Activated CD4-positive, CD25-positive, alpha-beta regulatory T cell (primary cell): ENCODE measurements at places on chromosomes 7 and 10.

DNA sequence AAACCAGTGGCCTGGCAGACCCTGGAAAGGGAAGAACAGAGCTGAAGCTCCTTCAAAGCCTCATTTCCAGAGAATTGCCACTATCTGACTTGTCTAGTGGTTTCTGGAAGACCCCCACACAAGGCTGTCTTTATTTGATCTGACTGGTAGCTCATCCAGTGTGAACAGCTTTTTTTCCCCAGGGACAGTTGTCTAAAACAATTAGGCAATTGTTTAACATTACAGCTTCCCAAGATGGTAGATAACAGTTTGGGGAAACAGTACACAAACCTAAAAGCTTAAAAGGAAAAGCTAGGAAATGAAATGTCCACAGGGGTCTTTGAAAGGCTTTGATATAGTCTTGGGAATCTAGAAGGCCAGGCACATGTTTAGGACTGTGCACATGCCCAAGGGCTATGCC lies 203.4 kb upstream of the CTBP2 start:
- no peak for DNase-seq

- no peak for DNase-seq
Measured at GRCh38 chr7:29322023-29322712, 127.6 kb downstream of the CHN2 start.

GRCh38 chr7:139345042-139345441 lies 3.9 kb downstream of the FMC1 start:
- DNase-seq: no peak

- no peak for DNase-seq
Measured at GRCh38 chr10:77036993-77037734, 600.4 kb downstream of the KCNMA1 start.

- DNase-seq: no peak
Measured at GRCh38 chr7:125675640-125676039, 746.0 kb upstream of the POT1 start.

DNA sequence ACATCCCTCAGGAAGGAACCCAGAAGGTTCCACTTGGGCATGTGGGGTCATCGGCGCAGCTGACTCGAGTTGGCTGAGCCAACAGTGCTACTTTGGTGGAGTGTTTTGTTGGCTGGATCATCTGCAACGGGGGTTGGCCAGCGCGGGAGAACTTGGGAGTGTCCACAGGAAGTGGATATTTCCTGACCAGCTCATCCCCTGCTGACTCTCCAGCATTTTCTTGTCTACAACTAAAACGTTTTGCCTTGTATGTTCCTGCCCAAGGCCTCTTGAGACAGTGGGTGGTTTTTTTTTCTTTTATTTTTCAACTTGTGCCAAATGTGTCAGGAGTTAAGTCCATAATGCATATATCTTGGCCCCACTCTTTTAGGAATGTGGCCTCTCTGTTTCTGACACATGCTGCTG lies 208.6 kb downstream of the ZNF365 start:
- no peak for DNase-seq

DNA sequence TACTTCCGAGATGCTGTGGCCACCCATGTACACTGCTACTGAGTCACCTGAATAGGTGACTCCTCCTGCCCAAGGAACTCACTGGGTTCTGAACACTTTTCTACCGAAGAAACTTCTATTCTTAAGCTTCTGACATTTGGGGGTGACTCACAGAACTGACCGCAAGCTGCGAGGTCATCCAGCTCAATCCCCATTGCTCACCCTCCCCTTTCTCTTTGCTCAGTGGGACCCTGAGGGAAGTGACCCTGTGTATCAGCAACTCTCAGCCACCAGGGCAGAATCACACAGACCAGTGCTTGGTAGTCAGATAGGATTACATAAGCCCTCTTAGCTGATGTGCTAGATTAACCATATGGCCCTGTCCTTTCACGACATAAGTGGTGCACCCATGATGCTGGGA lies 46.3 kb downstream of the INSYN2A start:
- no peak for DNase-seq

- DNase-seq: no peak
Measured at GRCh38 chr7:141674171-141674671, 27.7 kb downstream of the DENND11 start.

DNA sequence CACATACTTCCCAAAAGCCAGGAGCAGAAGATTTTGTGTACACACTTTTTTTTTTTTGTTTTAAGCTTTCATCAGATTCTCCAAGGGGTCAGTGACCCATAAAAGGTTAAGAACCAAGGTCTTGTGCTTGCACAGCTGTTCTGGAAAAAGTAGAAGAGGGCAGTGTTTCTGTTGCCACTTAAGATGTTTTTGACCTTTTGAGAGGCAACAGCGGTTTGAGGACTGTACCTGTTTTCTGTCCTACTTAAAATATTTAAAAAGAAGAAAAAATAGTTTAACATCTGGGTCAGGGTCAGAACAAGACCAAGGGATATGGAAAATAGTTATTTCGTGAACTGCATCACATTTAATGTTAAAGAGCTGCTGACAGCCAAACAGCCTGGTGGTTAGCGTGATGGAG lies 32.9 kb downstream of the AUTS2 start:
- DNase-seq: no peak

GRCh38 chr10:118760265-118760664 lies 5.5 kb upstream of the CACUL1 start:
- DNase-seq: no peak

- no peak for DNase-seq
Measured at GRCh38 chr7:132709971-132710567, 133.8 kb upstream of the PLXNA4 start.

GRCh38 chr10:92045641-92046106 lies 122.1 kb downstream of the BTAF1 start:
- DNase-seq: no peak

GRCh38 chr7:97298561-97298960 lies 181.1 kb downstream of the SDHAF3 start:
- no peak for DNase-seq

DNA sequence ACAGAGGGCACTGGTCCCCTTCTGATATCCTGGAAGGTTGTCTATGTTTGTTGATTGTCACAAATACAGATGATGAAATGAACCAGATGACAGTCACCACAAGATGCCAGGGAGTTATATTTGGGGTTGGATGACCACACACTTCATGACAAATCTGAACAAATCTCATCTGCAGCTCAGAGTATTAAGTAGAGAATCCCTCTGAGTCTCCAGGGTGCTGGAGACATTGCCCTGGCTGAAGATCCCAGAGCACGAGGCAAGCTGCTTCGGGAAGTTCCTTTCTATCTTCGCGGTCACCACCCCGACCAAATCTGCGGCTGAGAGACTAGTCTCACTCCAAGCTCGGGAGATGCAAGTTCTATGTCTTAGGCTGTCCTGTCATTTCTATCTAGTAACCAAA lies 9.0 kb downstream of the DENND2A start:
- DNase-seq: no peak

DNA sequence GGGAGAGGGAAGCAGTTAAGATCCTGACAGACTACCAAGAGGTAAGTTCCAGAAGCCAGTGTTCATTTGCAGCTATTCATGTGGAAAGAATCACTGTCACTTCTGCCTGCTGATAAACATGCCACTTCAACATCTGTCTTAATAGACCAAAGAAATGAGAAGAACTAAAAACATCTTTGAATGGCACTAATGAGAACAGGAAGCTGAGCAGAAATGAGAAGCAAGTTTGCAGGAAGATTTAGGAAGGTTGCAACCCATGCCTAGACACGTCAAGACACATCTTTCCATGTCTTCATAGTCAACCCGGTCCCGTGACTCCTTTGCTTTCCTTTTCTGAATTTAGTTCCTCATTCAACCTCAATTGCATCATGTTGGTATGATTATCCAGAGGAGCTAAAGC lies 180.0 kb downstream of the PDE1C start:
- DNase-seq: no peak

DNA sequence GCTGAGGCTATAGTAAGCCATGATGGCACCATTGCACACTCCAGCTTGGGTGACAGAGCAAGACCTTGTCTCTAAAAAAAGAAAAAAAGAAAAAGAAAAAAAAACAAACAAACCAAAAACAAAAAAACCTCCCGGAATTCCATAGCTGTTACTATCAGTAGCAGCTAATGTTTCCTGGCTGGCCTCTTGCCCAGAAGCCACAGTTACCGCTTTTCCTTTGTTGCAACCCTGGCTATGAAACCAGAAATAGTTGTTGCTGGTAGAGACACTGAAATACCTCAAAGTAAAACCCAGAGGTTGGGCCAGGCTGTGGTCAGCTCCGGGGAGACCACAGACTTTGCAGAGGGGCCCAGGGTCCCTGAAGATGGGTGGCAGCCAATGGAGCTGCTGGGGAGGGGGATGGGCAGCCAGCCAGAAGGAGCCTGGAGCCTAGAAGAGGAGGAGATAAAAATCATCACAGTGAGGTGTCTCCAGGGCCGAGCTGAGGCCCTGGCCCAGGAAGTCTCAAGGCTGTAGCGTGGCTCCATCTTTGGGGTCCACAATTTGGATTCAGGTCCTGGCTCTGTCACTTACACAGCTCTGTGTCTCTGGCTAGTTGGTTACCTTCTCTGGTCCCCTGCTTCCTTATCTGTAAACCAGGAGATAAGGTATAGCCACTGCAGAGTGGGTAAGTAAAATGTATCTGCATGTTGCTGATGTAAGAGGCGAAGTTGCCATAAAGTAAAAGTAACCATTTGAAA lies 3.4 kb upstream of the CHST12 start:
- no peak for DNase-seq

DNA sequence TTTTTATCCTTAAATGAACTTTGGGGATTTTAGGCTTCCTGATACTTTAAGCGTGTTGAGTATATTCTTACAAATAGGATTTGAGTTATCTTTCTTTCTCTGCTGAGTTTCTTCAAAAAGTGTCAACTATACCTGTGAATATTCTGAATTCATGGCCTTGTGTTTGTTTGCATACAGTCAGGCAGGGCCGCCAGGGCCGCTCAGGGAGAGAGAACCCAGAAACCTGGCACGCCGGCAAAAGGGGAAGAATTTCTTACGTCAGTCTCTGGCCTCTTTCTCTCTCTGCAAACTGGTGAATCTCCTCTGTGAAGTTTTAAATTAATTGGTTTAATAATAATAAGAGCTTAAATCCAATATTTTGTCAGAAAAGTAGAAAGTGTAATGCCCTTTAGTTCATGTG lies 29.3 kb upstream of the BNIP3 start:
- no peak for DNase-seq

GRCh38 chr10:120400601-120401000 lies 56.4 kb upstream of the PLPP4 start:
- no peak for DNase-seq

- no peak for DNase-seq
Measured at GRCh38 chr7:151205730-151206129, 4.6 kb downstream of the H2BK1 start.

- DNase-seq: no peak
Measured at GRCh38 chr7:42351316-42351935, 114.4 kb upstream of the GLI3 start.

- DNase-seq: no peak
Measured at GRCh38 chr10:23975431-23975830, 233.5 kb upstream of the KIAA1217 start.

DNA sequence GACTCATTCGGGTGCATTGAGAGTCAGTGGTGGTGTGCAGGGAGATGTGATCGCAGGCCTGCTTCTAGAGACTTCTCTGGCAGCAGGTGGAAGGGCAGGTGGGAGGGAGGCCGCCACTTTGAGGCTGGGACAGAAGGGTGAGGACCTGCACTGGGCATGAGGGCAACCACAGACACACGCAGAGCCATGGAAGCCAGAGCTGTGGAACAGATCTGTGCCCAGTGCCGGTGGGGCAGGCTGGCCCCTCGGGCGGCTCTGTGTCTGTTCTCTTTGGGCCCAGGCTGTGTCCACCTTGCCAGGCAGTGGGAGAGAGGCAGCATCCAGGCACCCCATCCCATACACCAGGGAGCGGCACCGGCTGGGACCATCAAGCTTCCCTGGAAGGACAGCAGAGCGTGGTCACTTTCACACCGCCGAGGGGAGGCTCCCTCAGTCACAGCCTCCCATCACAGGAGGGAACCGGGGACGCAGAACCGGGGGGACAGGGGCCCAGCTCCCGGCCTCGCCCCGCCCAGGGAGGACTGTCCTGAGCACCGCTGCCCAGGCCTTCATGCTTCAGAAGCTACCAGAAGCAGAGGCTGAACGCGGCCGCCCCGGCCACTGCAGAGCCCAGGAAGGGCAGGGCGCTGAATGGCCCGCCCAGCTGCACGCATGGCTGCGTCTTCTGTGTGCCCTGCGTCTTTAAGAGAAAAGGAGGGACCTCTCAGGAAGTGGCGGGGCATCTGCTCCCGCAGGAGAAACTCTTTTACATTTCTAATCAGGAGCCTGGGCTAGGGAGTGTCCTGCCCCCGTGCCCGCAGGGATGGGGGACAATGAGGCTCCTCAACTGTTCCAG lies 32.1 kb downstream of the EN2 start:
- no peak for DNase-seq

DNA sequence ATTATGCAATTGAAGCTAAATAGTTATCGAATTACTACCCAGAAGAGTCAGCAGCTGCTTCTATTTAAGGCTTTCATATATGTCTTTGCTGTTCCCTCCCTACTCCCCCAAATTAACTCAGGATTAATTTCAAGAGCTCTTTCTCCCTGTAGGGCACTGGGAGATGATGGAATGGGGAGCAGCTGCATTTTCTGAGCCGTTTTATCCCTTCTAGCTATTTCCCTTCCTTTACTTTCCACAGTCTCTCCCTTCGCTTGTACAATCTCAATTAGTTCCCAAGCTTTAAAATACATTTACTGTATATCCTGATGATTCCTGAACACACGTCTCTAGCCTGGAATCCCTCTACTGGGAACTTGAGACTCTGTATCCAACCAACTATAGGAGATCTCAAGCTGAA lies 19.8 kb upstream of the TSPAN12 start:
- DNase-seq: no peak

DNA sequence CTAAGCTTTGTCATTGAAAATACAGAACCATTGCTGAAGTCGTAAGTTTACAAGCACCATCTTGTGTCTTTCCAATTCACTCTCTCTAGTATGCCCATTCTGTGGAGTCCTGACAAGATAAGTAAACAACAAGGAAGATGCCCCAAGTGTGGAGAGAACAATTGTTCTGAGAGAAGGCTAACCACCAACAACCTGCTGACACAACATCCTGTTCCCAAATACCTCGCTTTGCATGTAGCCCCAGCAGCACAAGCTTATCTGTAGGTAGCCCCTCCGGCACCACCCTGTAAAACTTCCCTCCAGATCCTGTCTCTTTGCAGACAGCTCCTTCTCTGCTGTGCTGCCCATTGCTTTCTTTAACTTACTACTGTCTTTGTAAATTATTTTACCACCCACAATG lies 233.3 kb upstream of the AOAH start:
- no peak for DNase-seq

GRCh38 chr10:106971411-106971831 lies 193.1 kb downstream of the SORCS1 start:
- no peak for DNase-seq

- no peak for DNase-seq
Measured at GRCh38 chr10:19014034-19014433, 34.6 kb upstream of the MALRD1 start.

DNA sequence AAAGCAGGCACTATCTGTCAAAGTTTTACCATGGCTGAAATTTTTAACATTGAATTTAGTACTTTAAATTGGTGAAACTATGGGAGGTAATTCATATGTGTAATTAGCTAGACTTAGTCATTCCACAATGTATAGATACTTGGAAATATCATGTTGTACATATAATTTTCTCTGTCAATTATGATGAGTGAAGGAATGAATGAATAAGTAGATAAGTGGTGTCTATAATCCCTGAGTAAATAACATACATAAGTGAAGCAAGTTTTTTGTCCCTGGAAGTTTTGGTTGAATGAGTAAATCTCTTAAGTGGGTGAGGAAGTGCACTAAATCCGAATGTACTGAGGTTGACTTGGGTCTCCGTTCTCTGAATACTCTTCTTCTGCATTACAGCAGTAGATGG lies 201.0 kb downstream of the CSTF2T start:
- DNase-seq: no peak
